Breast epithelium (tissue), 4 donors: ENCODE measurements at places on chromosomes 11 and 22. TPM values are rescaled to one million over a fixed set of nuclear protein-coding genes. Genes with fewer than 3 reads are reported as not detected.

GRCh38 chr11:71251761-71252268 lies 562 bp downstream of the SHANK2 start:
- no peaks in the 10 kb centered on the region for H3K36me3 ChIP-seq
- peaks cover 4% of the 10 kb centered on the region for H3K4me1 ChIP-seq
- peak; percentile 52 for DNase-seq
- H3K4me3 ChIP-seq = peak overlapping the region; percentile 24
- peak overlapping the region; percentile 86 for H3K27ac ChIP-seq

DNA sequence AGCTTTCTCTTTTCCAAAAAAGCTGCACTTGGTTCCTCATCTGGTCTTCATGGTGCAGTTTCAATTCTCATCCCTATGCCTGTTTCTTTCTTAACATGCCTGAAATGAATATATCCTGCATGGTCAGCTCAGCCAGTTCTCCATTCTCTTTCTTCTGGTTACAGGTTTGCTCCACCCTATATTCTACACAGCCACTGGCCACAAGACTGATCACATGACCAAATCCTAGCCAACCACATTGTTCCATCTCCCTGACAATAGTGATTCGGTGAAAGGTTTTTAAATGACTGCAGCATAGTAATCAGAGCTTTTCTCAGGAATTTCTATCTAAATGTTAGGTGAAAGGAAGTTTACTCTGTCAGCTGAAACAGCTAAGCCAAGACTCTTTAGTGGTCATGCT lies 891.4 kb downstream of the METTL15 start:
- H3K27ac ChIP-seq = no peak overlapping the region
- no peak for DNase-seq
- H3K36me3 ChIP-seq = no peaks in the 10 kb centered on the region
- no peaks in the 10 kb centered on the region for H3K4me1 ChIP-seq
- H3K27me3 ChIP-seq = no peaks in the 10 kb centered on the region

- H3K27ac ChIP-seq = peak overlapping the region; percentile 27
- no peaks in the 10 kb centered on the region for H3K27me3 ChIP-seq
- H3K4me1 ChIP-seq = no peaks in the 10 kb centered on the region
- H3K36me3 ChIP-seq = no peaks in the 10 kb centered on the region
Measured at GRCh38 chr11:16945671-16946469, 68.3 kb downstream of the PLEKHA7 start.

The KRTAP5-9 gene
- 0.32 TPM for total RNA-seq

The CHRDL2 gene
- not detected for total RNA-seq
